DND-41 (cell line): ENCODE measurements at places on chromosomes 5 and 9.

- DNase-seq = no peak
These were observed 41.1 kb downstream of the FGF1 start for GRCh38 chr5:142644640-142645361.

GRCh38 chr5:31854181-31855133 is 215.5 kb downstream of the PDZD2 start:
- DNase-seq = no peak

GRCh38 chr5:101425339-101425859 is 522.3 kb upstream of the ST8SIA4 start:
- no peak for DNase-seq

DNA sequence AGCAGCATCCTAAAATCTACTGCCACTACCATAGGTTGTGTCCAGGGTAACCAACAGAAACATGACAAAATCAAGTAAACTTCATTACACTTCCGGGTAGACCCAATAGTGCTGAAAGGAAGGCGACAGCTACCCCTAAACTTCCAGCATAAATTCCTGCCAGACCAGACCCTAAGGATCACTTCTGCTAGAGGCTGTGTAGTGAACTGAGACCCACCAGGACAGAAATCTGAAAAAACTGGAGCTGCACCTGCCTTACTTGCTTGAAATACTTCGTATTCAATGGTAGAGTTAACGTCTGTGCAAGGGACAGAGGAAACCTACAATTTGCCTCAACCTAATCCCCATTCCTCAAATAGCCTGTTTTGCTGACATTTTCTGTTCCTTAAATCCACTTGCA is 1.0 kb upstream of the SECISBP2 start:
- DNase-seq = no peak

GRCh38 chr9:131739959-131740648 is at the start of gene RAPGEF1:
Gene RAPGEF1 (minus strand): TSS chr9:131740076. CDS start chr9:131739830, 246 bp downstream.
- DNase-seq = peak; percentile 72

DNA sequence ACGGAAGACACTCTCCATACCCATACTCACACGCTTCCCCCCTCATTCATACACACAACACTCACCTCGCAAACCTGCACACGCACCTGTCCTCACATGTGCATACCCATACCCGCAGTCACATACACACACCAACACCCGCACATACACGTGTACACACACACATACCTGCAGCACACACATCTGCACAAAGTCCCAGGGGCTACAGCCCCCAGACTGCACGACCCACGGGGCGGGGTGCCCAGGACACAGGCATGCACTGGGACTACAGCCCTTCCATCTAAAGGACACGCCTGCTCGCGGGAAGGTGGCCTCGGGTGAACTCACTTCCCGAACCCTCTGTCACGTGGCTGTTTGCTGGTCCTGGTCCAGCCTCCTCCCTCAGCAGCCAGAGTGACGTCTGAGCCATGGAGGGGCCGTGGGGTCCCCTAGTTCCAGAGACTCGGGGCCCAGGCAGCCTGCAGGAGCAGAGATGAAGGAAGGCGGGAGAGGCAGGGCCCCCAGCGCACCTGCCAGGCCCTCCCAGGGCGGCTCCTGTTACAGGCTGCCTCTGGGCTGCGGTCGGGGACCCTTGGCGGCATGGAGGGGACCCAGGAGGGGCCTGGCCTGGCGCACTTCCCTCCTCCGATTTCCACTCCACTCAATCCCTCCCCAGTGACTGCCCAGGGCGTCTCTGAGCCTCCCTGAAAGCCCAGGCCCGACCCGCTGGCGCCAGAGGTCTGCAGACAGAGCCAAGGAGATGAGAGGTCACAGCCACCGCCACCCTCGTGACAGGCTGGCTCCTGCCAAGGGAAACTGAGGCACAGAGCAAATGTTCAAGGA is 8.1 kb downstream of the SLC12A7 start:
- no peak for DNase-seq

GRCh38 chr5:9898319-9898718 is 268.2 kb upstream of the TAS2R1 start:
- DNase-seq = peak; percentile 9
